ENCODE measurements at places on chromosomes 2 and 18.

- no peak for DNase-seq
Measured at GRCh38 chr2:175478096-175478768, 296.7 kb upstream of the ATP5MC3 start.

DNA sequence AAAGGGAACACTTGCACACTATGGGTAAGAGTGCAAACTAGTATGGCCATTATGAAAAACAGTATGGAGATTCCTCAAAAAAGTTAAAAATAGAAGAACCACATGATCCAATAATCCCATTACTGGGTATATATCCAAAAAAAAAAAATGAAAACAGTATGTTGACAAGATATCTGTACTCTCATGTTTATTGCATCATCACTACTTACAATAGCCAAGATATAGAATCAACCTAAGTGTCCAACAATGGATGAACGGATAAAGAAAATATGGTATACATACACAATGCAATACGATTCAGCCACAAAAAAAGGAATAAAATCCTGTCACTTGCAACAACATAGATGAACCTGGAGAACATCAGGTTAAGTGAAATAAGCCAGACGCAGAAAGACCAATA, 73.3 kb downstream of the LOXHD1 start:
- DNase-seq: no peak

- DNase-seq: no peak
Measured at GRCh38 chr2:154963511-154963910, 265.0 kb downstream of the KCNJ3 start.

GRCh38 chr2:160533482-160533881, 39.9 kb upstream of the RBMS1 start:
- DNase-seq: no peak

DNA sequence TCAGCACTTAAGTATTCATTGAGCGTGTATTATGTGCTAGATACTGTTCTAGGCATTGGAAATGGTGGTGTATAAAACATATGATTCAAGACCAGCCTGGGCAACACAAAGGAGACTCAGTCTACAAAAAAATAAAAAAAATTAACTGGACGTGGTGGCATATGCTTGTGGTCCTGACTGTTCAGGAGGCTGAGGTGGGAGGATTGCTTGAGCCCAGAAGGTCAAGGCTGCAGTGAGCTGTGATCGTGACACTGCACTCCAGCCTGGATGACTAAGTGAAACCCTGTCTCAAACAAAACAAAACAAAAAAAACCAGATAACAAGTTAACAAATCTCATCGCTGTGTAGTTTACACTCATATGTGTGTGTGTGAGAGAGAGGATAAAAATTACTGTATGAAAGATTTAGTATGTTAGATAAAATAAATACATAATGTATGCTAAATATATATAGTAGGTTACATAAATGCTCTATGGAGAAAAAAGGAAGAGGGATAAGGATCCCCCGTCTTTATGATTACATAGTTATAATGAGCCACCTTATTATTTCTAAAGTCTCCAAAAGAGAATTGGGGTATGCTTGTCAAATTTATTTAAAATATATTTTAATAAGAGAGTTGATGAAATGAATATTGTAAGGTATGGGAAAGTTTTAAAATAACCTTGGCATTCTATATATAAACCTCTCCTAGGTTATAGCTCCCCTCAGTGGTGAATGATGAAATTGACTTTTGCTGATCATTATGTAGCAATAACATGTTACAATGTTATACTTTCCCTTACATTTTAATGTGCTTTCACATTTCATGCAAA, 69.2 kb downstream of the EHBP1 start:
- DNase-seq: no peak

DNA sequence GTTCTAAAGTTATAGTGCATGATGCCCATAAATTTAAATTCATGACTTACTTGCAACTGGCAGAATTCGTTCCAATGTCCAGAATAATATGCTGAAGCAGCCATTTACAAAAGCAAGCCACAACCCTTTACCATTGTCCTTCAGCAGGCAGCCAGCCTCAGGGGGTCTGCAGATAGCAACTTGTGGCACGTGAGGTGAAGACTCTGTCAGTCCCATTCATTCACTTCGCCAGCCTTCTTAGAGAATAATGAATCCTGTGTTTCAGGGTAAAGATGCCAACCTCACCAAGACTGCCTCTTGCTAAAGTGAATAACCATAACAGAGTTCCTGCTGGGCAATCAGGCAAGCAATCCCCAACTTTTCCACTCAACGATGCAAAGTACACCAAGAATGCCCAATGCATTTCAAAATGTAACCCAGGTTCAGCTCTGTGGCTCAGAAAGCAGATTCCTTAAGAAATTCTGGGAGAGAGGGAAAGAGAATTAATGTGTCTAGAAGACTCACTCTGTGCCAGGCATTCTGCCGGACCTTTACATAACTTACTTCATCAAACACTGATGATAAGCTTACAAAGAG, 315.4 kb downstream of the NCKAP5 start:
- DNase-seq: no peak

GRCh38 chr2:39007875-39008504, 112.9 kb downstream of the SOS1 start:
- DNase-seq: no peak

- DNase-seq: no peak
Measured at GRCh38 chr18:56851774-56852173, 200.6 kb downstream of the WDR7 start.

GRCh38 chr2:138157372-138157771, 193.1 kb downstream of the HNMT start:
- no peak for DNase-seq

GRCh38 chr2:153432381-153432780, 46.2 kb downstream of the RPRM start:
- no peak for DNase-seq

DNA sequence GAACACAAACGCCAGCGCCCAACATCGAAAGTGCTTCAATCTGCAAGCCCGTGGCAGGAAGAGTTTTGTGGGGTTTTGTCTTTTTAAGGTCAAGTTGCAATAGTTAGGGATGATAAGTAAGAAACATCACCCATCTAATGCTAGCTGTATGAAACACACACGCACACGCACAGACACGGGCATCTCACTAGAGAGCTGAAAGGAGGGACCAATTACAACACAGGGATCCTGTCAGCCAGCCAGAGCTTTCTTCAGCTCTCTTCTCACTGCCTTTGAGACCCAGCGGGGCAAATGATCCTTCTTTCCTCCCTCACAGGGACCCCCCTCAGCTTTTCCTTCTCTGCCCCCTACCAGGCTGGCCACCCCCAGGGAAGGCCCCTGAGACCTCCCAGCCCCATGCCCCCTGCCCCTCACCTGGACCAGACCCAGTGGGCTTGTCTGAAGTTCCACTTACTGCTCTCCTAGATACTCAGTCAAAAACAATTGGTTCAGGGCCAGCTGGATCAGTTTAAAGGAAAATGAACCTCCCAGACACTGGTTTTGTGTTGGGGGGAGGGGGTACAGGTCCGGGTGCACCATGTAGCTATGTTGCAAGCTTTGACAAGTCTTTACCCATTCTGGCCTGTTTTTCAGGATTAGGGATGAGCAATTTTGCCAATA, 17.9 kb downstream of the CYP26B1 start:
- DNase-seq: no peak

GRCh38 chr2:134758633-134759032, 39.8 kb upstream of the TMEM163 start:
- DNase-seq: no peak

- DNase-seq: no peak
Measured at GRCh38 chr2:135667045-135667444, 74.6 kb upstream of the UBXN4 start.

DNA sequence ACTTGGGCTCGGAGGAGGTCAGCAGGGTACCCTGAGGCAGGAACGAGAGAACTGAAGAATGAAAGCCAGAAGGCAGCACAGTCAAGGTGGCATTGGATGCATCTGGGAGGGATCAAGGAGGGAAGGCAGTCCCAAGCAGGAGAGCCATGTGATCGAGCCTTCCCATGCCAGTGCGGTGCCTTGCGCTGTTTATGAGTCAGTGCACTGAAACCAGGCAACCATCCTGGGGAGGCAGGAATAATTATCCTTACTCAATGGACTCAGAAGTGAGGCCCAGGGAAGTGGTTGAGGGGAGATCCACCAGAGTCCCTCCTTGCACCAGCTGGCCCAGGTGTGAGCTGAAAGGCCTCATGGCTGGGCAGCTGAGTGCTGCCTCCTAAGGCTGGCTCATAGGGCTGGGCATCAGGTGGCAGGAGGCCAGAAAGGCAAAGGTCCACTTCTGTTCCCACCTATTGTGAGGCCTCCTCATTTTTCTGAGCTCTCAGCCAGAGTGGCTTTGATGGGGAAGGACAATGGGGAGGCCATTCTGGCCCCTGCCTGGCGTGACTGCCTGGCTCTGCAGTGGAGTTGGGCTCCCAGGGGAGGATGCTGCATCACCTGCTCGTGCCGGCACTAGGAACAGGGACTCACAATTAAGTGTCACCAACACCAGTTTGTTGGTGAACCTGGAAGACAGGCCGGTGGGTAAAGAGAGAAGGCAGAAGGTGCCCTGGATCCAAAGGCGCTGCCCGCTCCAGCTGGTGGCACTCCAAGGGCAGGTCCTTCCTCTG, 82.3 kb downstream of the TFCP2L1 start:
- DNase-seq: no peak

DNA sequence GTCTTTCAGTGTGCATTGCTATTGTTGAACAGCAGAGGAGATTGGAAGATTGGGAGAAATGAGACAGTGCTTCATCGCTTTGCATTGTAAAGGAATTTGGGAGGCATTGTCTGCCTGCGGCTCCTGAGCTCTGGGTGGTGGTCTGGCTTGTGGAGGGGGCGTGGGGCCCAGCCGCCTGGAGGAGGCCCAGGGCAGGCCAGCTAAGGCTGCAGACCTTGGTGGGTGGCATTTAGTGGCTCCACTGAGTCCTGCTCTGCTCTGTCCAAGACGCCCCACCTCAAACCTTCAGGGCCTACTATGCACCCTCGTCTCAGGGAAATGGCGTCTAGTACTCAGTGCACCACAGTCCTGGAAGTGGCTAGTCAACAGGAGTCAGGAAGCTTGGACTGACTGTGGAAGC, 5.7 kb upstream of the HS1BP3 start:
- DNase-seq: no peak

DNA sequence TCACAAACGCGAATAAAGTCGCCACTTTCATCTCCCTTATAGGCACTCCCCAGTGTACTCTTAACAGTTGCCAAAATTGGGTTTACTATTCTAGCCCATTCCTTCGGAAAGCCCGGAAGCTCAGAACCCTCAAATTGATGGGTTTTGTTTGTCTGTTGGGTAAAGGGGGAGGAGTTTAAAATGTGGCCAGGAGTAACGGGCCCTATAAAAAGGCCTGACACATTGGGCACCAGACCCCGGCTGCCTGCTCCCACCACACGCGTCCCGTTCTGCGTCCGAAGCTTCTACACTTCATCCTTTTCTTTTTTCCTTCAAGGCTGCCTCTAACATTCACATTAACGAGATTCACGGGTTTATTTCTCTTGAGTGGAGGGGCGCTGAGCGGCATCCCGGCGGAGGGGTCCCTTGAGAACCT, 837 bp downstream of the NHEJ1 start:
- no peak for DNase-seq

DNA sequence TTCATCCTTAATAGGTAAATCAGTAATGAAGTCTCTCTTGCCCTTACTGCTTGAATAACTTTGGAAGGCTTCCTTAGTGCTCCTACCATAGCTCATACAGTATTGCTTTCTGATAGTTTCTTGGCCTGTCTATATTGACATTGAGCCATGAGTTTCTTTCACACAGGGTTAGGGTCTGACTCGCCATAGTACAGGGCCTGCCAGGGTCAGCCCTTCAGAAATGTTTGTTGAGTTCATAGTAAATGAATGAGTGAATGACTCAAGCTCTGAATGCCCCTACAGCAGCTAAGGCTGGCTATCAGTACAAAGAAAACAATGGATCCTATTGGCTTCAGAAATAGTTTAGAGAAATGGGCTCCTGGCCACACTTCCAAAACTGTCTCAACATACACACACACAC, 65.0 kb upstream of the LRATD1 start:
- no peak for DNase-seq

- DNase-seq: no peak
Measured at GRCh38 chr2:39260087-39260486, 16.3 kb upstream of the CDKL4 start.

GRCh38 chr18:48991676-48992075, 40.9 kb upstream of the SMAD7 start:
- DNase-seq: no peak

DNA sequence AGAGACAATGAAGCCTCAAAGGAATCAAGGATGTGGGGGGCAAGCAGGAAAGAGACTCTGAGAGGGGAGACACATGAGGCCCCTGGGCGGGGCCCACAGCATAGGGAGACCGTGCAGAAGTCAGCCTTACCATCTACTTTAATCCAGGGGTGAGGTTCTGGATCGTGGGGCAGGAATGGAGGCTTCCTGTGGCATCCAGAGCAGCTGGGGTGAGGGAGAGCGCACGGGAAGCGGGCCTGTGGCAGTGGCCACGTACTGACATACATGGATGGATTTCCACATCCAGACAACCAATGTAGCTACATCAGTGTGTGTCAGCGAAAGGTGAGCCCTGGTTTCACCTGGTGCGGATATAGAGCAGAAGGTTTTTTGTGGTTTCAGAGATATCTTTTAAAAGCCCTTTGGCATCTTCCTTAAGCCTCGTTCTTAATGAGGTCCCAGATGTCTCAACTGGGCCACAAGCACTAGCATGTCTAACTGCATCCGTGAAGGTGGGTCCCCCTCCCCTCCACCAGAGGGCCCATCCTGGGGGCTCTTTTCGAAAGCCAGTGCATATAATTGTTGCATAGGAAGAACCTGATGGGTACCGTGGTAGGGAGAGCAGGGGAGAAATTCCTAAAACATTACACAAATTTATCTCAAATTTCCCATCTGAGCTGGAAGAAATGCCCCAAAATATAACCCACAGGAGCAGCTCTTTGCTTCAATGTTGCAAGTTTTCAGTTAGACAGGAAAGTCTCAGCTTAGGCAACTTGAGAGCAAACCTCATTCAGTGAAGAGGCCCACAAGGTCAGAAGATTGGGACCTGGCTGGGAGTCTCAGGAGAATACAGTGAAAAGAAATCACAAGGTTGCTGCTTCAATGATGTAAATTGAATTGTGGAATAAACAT, 90.9 kb downstream of the SP3 start:
- DNase-seq: no peak

- DNase-seq: no peak
Measured at GRCh38 chr2:40101131-40101575, 322.1 kb upstream of the THUMPD2 start.

- no peak for DNase-seq
Measured at GRCh38 chr18:11586896-11587295, 22.5 kb upstream of the SLC35G4 start.

- DNase-seq: no peak
Measured at GRCh38 chr2:5020116-5020875, 671.9 kb upstream of the SOX11 start.

Data from stimulated activated CD4-positive, alpha-beta T cell treated with anti-CD3 and anti-CD28 coated beads, Interleukin-1b, Interleukin-23, amount 100 ng/mL, for 4 hours (primary cell).